ENCODE measurements at places on chromosomes 2 and 18.

- no peak for DNase-seq
Measured at GRCh38 chr2:29615183-29615582, 306.2 kb downstream of the ALK start.

- DNase-seq, result no peak
Measured at GRCh38 chr2:168424971-168425370, 31.1 kb upstream of the CERS6 start.

DNA sequence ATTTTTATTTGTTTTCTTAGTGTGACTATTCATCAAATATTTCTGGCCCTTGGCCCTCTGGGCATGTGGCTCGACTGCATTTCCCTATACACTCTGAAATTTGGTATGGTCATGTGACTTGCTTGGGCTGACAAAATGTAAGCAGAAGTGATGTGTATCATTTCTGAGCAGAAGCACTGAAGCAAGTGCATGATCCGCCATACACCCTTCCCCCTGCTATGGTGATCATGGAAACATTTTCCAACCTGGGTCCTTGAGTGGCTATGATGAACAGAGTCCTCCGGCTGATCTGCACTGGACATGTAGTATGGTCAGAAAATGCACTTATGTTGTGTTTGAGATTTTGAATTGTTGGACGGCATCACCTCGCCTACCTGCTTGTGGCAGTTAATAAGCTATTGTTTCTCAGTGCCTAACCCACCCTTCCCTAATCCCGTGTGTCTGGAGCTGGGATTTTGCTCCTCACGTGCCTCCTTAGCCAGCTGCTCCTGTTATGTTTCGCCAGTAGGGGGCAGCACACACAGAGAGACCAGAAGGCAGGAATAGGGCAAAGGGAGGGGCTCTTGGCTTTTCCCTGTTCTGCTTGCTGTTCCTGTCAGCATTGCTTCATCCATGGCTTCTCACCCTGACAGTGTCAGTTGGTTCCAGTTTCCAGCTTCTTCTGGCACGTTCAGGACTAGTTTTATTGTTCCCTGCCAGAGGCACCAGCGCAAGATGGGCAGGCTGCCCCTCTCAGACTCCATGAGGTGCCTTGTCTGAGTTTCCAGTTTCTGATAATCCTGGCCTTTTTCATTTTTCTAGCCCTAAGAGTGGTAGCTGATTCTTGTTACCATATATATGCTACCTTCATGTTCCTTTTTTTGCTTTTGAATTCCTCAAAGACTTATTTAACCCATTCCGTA is 207.4 kb downstream of the ARL6IP6 start:
- peak; percentile 4 for DNase-seq

DNA sequence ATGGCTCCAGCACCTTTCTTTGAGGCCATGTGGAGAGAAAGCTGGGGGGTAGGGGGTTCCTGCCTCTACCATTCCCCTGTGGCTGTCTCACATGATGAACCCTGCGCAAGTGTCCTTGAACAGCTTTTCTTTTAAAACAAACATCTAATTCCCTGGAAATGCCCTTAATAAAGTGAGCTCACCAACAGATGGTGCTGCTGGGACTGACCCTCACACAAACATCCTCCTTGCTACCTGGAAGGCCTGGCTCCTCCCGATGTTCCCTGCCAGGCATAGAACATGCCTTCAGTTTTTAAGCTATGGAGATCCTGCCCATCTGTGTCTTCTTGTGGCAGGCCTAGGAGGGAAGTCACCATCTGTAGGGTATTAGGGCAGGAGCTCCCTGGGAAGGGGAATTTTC is 60.7 kb upstream of the GATA6 start:
- DNase-seq, result peak; percentile 27

DNA sequence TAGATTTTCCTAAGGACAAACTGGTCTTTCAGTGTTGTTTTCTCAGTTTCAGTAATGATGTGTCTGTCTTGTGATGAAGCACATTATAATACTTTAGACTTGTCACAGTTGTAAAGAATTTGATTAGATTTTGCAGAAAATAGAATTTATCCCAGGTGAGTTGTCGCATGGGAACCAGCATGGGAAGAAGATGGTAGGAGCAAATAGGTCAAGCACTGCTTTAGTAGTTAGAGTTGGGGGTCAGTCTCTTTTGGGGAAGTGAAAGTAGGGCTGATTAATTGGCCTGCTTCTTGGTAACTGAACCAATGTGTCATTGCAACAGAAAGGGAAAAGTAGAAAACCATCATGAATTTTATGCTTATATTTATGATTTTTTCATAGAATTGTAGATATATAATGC is 153.2 kb upstream of the MYO3B start:
- no peak for DNase-seq

GRCh38 chr2:124286089-124286783 is 261.1 kb downstream of the CNTNAP5 start:
- DNase-seq, result no peak

DNA sequence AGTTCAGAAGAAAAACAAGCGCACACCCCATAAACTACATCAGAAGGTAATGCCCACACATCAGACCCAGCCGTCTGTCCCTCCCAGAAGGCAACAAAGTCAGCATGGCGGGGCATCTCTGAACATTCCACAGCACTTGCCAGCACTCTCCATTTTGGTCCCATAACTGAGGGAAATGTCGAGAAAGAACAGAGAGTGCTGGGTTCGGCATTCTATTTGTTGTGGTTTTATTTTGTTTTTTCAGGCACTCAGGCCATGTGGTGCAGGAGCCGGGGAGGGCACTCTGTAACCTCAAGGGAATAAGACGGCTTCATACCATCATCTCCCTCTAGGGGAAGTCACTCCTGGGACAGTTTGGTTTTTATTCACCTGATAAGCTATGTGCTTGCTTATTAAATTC is 156.0 kb downstream of the SEPTIN10 start:
- no peak for DNase-seq

DNA sequence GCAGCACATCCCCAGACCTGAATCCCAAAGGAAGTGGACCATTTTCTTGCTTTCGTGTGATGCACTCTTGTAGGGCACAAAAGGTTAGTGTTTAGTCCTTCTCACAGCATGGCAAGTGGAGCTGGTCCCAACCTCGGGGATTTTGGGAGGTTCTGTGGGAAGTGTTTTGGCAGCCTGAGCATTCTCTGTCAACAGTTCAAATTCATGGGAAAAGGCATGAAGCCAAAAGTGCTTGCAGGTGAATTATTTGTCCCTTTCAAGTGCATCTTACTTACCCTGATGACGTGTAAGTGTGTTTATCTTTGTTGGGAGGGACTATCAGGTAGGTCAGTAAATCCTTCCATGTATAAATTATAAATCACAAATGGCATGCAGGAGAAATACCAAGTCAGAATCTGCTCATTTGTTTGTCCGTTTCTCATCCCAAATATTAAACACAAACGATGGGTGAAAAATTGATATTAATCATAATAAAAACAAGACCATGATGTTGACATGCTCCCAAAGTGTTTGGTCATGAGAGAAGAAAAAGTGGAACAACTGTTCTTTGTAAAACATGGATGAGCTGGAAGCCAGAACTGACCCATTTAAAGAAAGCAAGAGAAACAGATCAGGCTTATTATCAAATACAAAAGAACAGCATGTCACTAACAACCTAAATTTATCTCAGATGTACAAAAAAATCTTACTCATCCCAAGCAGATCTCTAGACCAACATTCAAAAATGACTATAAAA is 57.6 kb downstream of the EPHA4 start:
- no peak for DNase-seq

DNA sequence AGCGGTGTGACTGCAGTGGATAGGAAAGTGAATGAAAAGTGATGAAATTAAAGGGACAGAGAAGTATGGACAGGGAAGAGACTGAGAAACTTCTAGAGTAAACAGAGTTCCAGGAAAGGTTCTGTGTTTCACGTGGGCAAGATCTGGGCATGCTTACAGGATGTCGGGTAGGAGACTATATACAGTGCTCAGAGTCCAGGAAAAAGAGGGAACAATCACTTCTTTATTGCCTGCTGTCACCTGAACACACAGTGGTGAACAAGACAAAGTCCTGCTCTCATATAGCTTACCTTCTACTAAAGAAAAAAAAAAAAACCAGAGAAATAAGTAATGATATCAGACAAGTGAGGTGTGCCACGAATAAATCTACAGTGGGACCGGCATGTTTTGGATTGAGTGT is 2.4 kb downstream of the LRPPRC start:
- DNase-seq, result no peak

DNA sequence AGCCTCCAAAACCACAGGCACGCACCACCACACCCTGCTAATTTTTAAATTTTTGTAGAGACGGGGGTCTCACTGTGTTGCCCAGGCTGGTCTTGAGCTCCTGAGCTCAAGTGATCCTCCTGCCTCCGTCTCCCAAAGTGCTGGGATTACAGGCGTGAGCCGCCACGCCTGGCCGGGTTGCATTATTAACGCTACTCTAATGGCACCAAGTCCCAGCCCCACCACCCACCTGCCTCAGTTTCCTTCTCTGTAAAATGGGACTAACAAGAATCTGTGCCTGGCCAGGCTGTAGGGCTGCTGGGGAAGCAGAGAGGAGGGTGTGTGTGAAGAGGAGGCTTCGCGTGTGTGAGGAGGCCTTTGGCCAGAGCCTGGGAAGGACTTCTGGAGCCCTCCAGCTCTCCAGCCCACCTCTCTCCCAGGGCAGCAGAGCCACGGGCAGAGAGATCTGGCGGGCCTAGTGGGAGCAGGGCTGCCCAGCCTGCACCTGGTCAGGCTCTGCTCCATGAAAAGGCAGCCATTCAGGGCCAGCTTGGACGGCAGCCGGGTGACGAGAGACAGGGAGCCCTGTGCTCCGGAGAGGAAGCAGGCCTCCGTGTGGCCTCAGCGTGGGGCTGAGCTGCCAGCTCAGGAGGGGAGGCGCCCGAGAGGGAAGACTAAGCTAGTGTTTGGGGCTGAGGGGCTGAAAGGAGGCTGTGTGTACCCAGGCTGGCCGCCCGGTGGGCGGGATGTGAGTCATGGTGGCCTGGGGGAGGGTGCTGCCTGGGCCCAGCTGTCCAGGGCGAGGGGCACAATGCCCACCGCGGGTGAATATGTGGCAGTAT is 7.4 kb upstream of the B3GNT7 start:
- DNase-seq, result no peak

DNA sequence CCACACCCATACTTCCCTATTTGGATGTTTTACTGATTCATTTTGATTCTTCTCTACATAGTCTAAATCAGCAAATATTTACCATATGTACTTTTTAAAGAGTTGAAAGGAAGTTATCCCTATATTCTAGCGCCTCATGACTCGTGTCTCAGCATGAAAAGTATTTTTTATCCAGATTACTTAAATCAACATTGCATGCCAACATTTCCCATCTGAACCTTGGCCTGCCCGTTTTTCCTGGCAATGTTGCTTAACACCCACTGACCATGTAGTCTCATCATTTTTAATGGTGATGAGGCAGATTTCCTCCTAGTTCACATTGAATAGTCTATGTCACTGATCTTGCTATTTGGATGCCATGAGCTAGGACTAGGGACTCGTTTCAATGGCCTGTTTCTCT is 13.2 kb upstream of the SCYGR5 start:
- no peak for DNase-seq

GRCh38 chr2:202035089-202035940 is 1.7 kb downstream of the FZD7 start:
- DNase-seq, result no peak

- DNase-seq, result no peak
Measured at GRCh38 chr2:136375017-136375901, 257.3 kb upstream of the CXCR4 start.

GRCh38 chr18:13165636-13166423 is 52.7 kb upstream of the LDLRAD4 start:
- no peak for DNase-seq

DNA sequence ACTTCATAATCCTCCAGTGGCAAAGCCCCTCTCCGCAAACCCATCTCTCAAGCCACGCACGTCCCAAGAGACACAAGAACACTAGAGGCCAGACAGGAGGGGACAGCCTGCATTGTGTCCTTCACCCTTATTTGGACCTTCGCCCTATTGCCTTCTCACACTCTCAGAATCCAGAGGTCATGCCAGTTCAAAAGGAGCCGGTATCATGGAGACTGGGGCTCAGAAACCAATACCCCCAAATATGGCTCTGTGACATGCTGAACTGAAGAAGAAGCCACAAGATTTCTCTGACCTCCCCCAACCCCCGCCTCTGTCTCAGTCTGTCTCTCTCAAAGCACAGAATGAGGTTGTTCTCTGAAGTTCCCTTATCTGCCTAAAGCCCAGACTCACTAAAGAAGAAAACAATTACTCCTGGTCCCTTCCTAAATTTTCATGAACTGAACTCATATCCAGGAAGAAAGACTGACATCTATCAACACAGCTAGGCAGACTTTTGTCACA is 19.2 kb upstream of the SPATA3 start:
- no peak for DNase-seq

- DNase-seq, result no peak
Measured at GRCh38 chr2:108363024-108363907, 14.5 kb upstream of the SULT1C4 start.

- no peak for DNase-seq
Measured at GRCh38 chr2:88599527-88599926, 27.7 kb downstream of the EIF2AK3 start.

- no peak for DNase-seq
Measured at GRCh38 chr2:191103774-191104173, 47.0 kb downstream of the STAT4 start.

- no peak for DNase-seq
Measured at GRCh38 chr2:43221124-43221762, 5.2 kb downstream of the ZFP36L2 start.

- no peak for DNase-seq
Measured at GRCh38 chr2:223494496-223494895, 107.7 kb downstream of the SCG2 start.

- no peak for DNase-seq
Measured at GRCh38 chr2:69185807-69186206, 172.8 kb downstream of the ANTXR1 start.

GRCh38 chr2:20531633-20532262 is 84.9 kb downstream of the RHOB start:
- no peak for DNase-seq

- DNase-seq, result no peak
Measured at GRCh38 chr2:88442473-88442872, 10.0 kb downstream of the FOXI3 start.

DNA sequence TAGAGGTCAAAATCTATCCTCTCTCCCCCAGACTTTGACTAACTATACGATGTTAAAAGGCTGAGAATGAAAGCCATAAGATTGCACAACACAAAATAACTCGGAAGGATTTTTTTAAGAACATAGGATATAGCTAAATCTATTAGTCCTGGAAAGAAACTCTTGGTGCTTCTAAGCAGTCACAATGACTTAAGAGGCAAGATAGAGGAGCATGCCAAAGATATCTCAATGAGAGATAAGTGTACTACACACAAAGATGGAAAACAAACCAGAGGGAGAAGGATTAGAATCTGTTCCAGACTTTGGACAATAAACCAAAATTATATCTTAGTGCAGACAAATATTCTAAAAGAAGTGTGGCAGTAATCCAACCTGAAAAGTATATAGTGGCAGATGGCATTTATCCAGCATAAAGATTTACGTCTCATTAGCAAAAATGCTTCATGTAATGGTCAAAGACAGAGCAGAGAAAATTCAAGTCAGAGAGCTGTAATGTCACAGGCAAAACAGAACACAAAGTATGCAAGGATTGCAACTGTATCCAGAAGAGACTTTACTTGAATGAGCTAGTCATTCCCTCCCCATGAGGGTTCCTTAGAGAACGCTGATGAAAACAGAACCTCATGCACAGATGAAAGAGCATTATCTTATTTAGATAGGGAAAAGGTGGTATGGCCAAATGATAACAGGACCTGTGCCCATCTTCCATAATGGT is 28.8 kb upstream of the EVA1A start:
- no peak for DNase-seq

Measured in HuH-7.5 (cell line).